Hepatocyte (in vitro differentiated cells): ENCODE measurements at places on chromosomes 6 and 20. TPM values are rescaled to one million over a fixed set of nuclear protein-coding genes. Genes with fewer than 3 reads are reported as not detected.

The SMLR1 gene
- total RNA-seq, result 23.7 and 28.9 TPM in 2 replicates

- DNase-seq, result peak; percentile 26
Measured at GRCh38 chr20:21053002-21053762, 53.0 kb downstream of the LINC00237 start.

GRCh38 chr20:17735206-17735804 is 35.5 kb downstream of the BANF2 start:
- DNase-seq, result peak; percentile 36

GRCh38 chr6:158185729-158186456 is 17.7 kb downstream of the GTF2H5 start:
- DNase-seq, result no peak

GRCh38 chr6:17281497-17282481 is 628 bp downstream of the RBM24 start:
- no peak for DNase-seq

DNA sequence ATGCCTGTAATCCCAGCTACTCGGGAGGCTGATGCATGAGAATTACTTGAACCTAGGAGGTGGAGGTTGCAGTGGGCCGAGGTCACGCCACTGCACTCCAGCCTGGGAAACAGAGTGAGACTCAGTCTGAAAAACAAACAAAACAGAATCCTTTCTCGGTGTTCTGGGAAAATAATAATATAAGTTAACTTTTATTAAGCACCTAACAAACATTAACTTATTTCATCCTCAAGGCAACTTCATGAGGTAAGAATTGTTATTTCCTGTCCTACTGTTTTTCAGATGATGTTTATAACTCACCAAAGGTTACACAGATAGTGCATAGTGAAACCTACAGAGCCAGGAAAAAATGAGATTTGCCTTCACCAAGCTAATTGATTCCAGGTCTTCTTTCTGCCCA is 221.4 kb downstream of the PHACTR1 start:
- no peak for DNase-seq

The BMP2 gene
- total RNA-seq, result 60.9 and 72.0 TPM in 2 replicates

- peak; percentile 24 for DNase-seq
Measured at GRCh38 chr6:97437087-97437486, 154.1 kb upstream of the MMS22L start.

- no peak for DNase-seq
Measured at GRCh38 chr6:126026001-126026400, 39.7 kb downstream of the TRMT11 start.
